ENCODE measurements at places on chromosomes 5 and 9.

GRCh38 chr9:135126451-135127187 is 39.2 kb downstream of the OLFM1 start:
- DNase-seq, result no peak

GRCh38 chr5:42840269-42840668 is 28.6 kb upstream of the SELENOP start:
- no peak for DNase-seq

DNA sequence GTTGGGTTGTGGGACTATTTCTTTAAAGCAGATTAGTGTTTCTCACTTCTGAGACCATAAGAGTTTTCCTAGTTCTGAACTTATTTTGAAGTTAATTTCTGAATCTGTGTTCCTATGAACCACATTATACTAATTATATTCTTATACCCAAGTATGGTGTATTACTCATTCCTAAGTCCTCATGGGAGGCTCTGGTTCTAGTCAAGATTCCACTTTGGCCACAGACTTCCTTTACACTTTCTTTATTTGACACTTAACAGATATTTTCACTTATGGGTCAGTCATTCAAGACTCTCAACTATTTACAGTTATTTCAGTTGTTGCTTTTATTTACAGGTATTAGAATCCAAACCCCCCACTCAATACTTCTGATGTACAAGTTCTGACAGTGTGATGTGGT is 937.2 kb upstream of the TYRP1 start:
- DNase-seq, result no peak

- DNase-seq, result no peak
These were observed 15.5 kb downstream of the SPATA31E1 start for GRCh38 chr9:87898151-87898550.

DNA sequence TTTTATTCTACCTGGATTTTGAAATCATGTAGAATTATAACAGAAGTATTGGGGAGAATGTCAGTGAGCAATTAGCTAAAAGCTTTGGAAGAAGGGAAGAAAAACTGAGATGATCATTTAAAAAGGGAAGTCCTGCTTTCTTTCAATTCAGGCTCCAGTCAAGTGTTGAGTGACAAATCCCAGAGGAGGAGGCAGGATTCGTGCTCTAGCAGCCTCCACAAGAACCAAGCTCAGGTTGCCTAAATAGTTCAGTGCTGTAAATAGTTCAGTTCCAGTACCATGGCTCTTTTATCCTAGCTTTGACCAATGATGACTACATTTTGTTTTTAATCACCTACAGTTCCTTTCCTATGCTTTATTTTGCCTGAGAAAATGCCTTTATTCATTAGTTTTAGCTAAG is 204.9 kb upstream of the NREP start:
- DNase-seq, result no peak

Measured in stimulated activated CD4-positive, alpha-beta T cell treated with anti-CD3 and anti-CD28 coated beads, Interleukin-15, amount 100 ng/mL, for 48 hours (primary cell).